ENCODE measurements at places on chromosomes 16 and 17.

DNA sequence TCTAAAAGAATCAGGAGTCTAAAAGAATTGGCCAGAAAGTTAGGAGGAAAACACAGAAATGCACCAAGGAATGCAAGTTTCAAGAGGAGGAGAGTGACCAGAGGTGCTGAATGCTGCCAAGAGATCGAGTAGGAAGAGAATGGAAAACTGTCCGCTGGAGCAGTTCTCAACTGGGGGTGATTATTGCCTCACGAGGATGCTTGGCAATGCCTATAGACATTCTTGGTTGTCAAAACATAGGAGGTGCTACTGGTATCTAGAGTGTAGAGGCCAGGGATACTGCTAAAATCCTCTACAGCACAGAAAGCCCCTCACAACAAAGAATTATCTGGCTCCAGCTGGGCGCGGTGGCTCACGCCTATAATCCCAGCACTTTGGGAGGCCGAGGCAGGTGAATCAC lies 82.1 kb upstream of the NOL11 start:
- DNase-seq = no peak

GRCh38 chr17:74276541-74277009 lies 2.5 kb downstream of the DNAI2 start:
- DNase-seq = no peak

GRCh38 chr17:77916264-77916663 lies 42.2 kb upstream of the TNRC6C start:
- no peak for DNase-seq

DNA sequence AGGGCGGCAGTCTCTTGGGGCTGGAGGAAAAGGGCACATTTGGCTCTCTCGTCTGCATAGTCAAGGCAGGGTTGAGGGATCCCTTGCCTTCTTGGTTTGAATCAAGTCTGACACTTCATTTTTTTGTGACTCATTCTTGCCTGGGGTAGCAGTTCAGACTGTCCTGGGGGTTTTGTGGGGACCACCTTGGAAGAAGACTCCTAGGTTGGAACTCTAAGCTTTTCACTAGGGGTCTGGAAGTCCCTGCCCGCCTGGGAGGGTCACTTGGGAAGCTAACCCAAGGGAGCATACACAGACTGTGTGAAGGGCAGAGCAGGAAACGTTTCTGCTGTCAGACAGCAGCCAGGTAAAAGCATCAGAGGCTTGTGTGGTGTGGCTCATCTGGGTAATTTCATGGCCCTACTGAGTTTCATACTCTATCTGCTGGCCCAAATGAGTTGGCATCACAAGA lies 11.3 kb downstream of the YPEL2 start:
- DNase-seq = no peak

GRCh38 chr17:27651411-27652345 lies 20.7 kb downstream of the LGALS9 start:
- DNase-seq = peak; percentile 17

GRCh38 chr17:62965686-62966425 lies at the start of gene TANC2:
TSS of gene TANC2 (plus strand) at chr17:62966235. CDS start at chr17:63009560, 43,325 bp downstream.
- peak; percentile 94 for DNase-seq

DNA sequence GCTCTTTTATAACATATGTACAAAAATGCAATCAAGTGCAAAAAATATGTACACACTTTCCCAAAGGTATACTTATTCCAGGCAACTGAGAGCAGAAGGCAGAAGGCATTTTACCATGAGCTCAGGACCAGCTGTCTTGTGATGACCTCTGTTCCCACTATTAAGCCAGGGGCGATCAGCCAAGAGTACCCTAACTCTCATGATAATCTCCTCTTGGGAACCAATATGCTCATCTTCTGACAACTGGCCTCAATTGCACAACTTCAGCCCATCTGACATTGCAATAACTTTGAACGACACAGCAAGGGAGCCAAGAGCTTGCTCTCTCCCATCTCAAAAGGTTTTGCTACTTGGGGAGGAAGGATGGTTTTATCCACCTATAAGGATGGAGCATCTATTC lies 471.9 kb downstream of the HS3ST3B1 start:
- no peak for DNase-seq

- DNase-seq = no peak
Observed at GRCh38 chr16:31435341-31436220, 7.0 kb downstream of the ZNF843 start.

DNA sequence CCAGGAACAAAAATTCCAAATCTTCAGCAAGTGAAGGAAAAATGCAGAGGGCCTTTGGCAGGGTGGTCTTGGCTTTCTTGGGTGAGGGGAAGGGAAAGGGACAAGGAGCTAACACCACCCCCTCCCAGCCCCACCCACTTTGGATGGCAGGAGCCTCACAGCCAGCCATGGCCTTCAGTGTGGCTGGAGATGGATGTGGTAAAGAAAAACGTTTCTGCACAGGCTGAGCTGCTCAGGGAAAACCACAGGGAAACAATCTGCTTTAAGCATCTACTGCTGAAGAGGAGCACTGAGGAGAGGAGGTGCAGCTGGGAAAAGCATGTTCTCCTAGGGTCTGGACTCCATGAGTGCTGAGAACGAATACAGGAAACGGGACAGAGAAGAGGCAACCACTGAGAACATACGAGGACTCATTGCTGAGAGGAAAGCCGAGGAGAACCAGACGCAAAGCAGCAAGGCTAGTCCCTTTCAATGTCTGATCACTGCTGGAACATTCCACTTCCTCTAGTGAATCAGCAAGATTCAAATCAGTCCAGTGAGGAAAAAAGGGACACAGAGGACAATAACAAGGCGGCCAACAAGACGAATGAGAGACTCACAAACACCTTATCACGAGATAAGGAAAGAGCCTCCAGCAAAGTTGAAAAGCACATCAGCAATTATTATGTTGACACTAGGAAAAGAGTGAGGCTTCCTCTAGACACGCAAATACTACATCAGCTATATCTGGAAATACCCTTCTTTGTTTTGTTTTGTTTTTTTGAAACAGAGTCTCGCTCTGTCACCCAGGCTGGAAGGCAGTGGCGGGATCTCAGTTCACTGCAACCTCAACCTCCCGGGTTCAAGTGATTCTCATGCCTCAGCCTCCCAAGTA lies 41.7 kb downstream of the ZZEF1 start:
- DNase-seq = peak; percentile 38

DNA sequence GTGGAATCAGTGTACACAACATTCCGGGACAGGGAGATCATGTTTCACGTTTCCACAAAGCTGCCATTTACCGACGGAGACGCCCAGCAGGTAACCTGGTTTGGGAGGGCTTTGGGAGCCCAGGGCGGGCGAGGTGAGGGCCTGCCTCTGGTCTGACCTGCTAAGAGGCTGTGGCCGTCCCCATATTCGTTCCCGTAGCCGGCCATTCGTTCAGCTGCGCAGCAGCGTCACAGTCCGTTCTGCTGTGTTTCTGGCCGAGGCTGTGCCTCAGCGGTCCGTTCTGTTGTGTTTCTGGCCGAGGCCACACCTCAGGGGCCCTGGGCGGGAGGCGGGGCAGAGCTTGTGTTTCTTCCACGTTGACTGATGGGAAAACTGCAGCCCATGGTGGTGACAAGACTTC lies 68.0 kb downstream of the OR1D5 start:
- no peak for DNase-seq

GRCh38 chr17:57350266-57350665 lies 93.9 kb downstream of the MSI2 start:
- no peak for DNase-seq

GRCh38 chr16:65531475-65531874 lies 409.6 kb upstream of the CDH11 start:
- DNase-seq = no peak

DNA sequence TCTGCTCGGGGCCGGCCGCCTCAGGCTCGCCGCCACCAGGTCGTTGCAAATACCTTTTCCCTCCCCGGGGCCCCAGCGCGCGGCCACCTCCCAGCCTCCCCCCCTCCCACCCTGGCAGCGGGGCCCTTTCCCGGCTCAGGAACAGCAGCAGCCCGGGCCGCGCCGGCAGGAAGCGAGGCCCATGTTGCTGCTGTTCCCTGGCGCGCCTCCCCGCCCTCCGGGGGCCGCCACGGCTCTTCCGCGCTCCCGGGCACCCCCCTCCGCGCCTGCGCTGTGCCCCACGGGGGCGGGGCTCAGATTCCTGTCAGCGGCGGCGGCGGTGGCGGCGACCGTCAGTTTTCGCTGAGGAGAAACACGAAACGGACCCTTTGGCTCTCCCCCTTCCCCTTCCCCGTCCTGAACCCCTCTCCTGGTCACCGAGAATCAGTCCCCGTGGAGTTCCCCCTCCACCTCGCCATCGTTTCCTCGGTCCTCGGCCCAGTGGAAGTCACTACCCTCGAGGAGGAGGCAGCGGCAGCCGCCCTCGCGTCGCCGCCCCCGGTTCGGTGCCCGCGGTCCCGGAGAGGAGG lies at the start of gene NFAT5:
NFAT5 (plus strand) TSS at position 296 of the 569 bp plus-strand sequence. CDS start 336 bp downstream, outside the sequence.
- DNase-seq = peak; percentile 92

DNA sequence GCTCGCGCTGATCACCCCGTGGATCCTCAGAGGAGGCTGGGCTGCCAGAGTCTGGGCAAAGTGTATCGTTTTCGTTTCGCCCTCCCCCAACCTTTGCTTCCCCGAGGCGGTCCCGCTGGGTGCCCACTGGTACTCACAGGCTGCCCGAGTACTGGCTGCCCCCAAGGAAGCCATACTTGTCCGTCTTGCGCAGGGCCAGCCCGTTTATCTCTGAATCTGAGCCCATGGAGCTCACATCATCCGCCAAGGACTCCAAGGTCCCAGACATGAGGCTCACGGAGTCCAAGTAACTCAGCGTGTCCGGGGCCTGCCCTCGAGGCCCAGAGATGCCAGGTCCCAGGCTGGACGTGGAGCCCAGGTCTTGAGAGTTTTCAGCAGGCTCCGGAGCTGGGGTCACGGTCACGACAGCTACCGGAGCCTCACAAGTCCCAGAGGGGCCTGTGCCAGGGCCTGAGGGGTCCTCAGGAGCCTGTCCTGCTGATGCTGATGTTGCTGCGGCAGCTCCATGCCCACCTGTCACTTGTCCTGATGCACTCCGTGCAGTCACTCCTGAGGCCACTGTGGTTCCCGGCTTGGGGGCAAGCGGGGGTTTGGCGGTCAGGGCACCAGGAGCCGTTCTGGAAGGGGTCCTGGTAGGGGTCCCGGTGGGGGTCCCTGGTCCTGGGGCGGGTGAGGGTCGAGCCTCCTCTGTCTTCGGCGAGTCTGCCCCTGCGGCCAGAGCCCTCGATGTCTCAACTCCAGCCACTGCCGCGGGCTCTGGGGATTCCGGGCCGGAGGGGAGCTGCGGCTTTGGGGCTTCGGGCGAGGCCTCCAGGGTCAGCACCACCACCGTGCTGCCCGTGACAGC lies 980 bp downstream of the TBC1D10B start:
- DNase-seq = no peak

DNA sequence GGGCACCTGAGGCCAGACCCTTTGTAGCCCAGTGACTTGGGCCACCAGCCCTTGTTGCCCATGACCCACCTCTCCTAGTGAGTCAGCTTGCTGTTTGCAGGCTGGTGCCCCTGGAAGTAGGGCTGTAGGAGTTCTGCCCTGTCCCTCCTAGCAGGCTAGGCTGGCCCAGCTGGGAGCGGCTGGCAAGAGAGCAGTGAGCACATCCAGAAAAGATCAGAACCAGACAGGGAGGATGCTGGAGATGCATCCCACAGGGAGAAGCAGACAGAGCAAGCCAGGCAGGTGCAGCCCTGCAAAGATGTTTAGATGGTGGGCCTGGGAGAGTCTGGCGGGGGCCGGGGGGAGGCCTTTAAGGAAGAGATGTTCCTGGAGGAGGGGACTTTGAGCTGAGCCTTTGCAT lies 2.4 kb downstream of the SLC5A10 start:
- DNase-seq = no peak

DNA sequence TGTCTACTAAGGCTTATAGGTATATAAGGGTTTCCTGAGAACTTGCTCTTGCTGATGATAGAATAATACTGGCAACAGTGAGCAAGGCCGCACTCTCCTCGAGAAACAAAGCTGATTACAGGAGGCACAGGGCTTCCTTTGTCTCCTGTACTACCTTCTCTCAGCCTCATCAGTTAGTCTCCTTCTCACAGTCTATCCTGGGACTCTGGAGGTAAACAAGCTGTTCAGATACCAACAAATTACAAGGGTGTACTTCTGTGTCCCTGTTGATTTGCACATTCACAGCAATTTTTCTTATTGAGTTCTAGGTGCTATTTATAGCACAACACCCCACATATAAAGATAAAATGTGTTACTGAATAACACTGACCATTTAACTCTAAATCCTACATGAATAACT lies 98.7 kb downstream of the TRIM37 start:
- no peak for DNase-seq

DNA sequence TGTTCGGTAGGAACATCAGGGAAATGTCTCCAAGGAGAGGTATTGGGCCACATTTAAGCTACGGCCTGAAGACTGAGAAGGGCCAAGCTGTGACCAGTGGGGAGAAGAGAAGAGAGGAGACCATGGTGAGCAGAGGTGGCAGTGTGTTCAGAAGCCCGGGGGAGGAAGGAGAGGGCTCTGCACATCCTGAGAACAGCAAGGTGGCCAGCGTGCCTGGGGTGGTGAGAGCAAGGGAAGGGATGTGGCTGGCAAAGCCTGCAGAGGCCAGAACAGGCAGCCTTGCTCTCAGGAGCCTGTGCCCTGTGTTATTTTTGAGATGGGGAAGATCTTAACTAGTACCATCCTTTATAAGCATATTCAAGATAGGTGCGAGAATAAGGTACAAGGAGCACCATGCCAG lies 933.5 kb upstream of the EEF2KMT start:
- no peak for DNase-seq

- no peak for DNase-seq
Observed at GRCh38 chr17:57662041-57662440, 83.1 kb downstream of the CCDC182 start.

GRCh38 chr16:47634126-47634525 lies 173.0 kb downstream of the PHKB start:
- no peak for DNase-seq

- DNase-seq = peak; percentile 6
Observed at GRCh38 chr16:64089697-64090096, 1032.2 kb downstream of the CDH11 start.

DNA sequence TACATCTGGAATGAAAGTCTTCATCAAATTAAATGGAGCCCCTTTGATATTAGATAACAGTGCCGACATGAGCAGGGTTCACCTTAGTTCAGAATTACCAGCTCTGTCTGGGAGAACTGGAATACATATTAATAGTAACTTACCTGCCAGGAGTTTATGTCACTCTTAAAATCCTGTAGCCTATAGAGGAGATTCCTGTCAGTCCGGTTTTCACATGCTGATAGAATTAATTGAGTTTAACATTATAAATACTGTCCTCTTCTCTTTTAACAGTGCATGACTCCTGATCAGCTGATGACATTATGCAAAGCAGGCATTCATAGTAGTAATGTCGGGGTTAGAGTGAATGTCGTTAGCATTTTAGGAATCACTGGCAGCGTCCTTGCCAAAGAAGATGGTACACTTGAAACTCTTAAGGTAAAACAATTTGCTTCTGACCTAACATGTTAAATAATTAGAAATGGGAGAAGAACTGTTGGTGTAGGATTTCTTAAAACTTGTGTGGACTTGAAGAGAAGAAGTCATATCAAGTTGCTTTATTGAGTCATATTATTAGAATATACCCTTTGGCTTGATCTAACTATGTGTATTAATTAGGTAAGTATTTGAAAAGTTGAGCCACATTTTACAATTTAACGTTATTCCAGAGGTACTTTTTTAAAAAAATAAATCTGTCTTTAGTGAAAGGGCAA lies 34.3 kb downstream of the HEATR3 start:
- no peak for DNase-seq

GRCh38 chr16:17380613-17381012 lies 90.1 kb downstream of the XYLT1 start:
- peak; percentile 71 for DNase-seq
